Stimulated activated CD4-positive, alpha-beta T cell treated with anti-CD3 and anti-CD28 coated beads, TNF-alpha, amount 100 ng/mL, for 24 hours (primary cell): ENCODE measurements at places on chromosomes 7 and 10.

DNA sequence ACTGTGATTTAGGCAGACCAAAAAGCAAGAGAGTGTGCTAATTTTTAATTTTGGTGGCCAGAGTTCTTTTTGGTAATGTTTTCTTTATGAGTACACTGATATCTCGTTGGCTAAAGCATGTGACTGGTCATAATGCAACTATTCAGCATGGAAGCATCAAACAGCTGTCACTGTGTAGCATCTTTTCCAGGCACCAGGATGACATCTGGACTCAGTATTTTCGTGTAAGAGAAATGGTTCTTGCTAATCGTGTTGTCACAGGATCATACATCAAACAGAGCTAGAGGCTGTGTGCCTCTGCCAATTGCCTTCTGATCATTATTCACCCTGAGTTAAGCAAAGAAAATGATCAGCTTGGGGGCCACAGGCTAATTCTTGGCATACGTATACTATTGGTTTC lies 118.9 kb downstream of the SND1 start:
- DNase-seq: no peak

GRCh38 chr10:659688-660141 lies 29.8 kb downstream of the DIP2C start:
- no peak for DNase-seq

GRCh38 chr7:47183862-47184590 lies 397.9 kb downstream of the TNS3 start:
- no peak for DNase-seq

- DNase-seq: no peak
Observed at GRCh38 chr10:67079126-67079525, 153.3 kb downstream of the LRRTM3 start.

GRCh38 chr7:90111-91063 lies 102.0 kb upstream of the FAM20C start:
- DNase-seq: no peak

- no peak for DNase-seq
Observed at GRCh38 chr10:110303681-110304080, 1.0 kb downstream of the SMNDC1 start.

- DNase-seq: no peak
Observed at GRCh38 chr7:115191526-115191925, 269.6 kb downstream of the MDFIC start.

DNA sequence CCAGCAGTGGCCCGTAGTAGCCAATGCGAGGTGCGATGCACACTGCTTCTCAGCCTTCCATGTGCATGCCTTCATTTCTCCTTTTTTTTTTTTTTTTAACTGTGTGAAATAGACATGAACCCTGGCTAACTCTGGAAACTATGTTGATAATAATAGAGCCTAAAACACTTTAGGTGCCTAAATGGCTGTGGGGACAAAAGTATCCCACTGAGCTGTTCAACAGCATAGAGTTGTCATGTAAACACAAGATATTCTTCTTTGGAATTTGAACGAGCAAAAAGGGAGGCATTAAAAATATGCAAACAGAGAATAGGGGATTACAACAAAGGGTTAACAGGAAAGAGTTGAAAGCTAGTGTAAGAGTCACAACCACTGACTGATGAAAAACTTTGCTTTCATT lies 162.1 kb upstream of the NOBOX start:
- DNase-seq: no peak

- DNase-seq: no peak
Observed at GRCh38 chr10:14528450-14528849, 197.7 kb upstream of the FRMD4A start.

GRCh38 chr7:155612658-155613057 lies 31.8 kb upstream of the RBM33 start:
- no peak for DNase-seq

DNA sequence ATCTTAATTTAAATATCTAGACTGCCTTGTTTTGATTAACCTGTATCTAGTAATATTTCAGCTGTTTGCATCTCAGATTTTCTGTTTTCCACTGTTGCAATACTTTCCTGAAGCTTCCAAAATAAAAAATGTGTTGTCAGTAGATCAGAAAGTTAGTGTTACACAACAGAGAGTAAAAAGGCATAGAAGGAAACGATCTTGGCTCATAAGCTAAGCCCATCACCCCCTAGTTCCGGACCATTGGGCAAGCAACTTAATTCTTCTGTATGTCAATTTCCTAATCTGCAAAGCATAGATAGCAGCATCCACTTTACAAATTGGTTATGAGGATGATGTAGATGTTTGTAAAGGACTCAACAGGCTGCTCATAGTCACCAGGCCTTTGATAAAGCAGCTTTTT lies 4.4 kb downstream of the PON3 start:
- DNase-seq: no peak

- no peak for DNase-seq
Observed at GRCh38 chr7:136654406-136654805, 214.0 kb upstream of the CHRM2 start.

DNA sequence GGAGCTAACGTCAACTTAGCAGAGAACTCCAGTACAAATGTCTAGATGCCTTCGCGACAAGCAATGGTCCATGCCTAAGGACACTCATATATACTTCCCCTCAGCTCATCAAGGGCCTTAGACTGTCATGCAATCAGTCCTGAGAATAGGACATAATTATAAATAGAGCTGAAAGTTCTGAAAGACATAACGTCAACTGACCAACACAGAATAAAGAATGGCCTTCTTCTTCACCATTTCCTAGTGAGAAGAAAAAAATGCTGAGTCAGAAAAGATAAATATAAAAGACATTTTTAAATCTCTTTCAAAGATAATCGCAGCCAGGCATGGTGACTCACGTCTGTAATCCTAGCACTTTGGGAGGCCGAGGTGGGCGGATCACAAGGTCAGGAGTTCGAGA lies 83.2 kb downstream of the ARMH3 start:
- no peak for DNase-seq

GRCh38 chr10:22317771-22318565 lies 1.8 kb downstream of the COMMD3 start:
- DNase-seq: no peak

DNA sequence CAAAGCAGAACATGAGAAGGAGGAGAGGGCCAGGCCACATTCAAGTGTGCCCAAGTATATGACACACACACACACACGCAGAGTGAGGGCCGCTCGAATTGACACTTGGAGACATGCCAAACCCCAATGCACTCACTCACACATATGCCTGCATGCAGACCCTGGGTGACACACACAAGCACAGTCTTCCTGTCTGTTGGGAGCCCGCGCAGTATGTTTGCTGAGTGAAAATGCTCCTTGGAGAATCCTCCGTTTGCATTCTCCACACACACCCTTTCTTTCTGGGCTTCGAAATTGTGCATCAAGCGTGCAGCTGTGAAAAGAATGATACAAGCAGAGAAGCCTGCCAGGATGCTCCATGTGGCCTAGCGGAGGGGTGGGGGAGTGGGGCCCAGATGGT lies 120.9 kb downstream of the PLXNA4 start:
- no peak for DNase-seq

- DNase-seq: peak; percentile 52
Observed at GRCh38 chr7:105782391-105783042, 93.9 kb downstream of the ATXN7L1 start.

DNA sequence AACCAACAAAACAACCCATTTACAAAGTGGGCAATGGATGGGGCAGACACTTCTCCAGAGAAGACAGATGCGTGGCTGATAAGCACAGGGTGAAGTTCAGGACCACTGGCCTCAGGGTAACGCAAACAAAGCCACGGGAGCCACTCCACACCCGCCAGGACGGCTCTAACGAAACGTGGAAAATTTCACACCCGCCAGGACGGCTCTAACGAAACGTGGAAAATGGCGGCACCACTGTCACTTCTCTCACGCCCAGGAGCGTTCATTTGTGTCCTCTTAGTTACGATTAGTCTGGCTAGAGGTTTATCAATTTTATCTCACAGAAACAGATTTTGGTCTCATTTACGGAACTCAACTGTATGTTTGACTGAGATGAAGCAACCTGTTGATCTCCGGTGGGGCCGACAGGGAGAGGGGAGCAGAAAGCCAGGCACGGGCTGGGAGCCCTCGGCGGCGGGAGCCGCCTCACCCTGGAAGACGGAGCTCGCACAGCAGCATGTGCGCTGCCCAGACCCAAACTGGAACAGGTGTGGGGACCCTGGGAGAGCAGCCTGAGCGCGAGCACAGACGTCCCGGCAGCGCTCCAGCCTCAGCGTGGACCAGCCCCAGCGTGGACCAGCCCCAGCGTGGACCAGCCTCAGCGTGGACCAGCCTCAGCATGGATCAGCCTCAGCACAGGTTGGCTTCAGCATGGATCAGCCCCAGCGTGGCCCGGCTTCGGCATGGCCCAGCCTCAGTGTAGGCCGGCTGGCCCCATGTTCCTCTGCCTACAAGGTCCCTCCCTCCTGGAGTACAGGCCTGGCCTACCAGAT lies 243.5 kb downstream of the MAD1L1 start:
- no peak for DNase-seq

GRCh38 chr10:4671451-4672145 lies 154.4 kb upstream of the AKR1E2 start:
- DNase-seq: no peak

DNA sequence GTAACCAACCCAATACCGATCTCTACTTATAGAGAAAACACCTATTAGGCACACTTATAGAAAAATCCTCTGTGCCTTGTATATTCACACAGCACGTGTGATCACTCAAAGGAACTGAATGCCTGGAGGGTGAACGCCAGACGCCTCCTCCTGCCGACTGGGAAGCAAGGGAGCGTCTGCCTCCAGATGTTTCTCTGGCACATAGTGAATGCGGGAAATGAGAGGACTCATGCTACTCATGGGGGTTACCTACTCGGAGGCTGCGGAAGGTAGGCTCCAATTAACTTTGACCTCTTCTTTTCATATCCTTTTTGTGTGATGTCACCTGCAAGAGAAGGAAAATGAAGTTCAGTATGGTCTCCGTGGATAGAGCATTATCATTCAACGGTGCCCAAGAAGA lies 203.3 kb downstream of the DIP2C start:
- no peak for DNase-seq

DNA sequence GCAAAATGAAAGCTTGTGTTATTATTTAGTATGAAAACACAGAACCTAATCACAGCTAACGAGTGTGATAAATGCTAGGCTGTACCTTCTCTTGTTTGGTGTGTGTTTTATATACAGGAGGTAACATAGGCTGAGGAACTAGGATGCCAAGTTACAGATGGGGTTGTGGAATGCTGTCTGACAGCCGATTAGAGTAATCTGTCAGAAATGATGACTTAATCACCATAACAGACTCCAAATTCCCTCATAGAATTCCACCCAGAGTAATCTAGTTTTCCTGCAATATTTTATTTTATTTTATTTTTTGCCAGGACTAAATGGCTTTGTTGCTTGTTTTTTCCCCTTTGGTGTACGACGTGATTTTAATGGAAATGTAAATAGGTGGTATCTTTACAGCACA lies 221.2 kb downstream of the CELF2 start:
- DNase-seq: no peak

- DNase-seq: no peak
Observed at GRCh38 chr10:11209830-11210181, 192.1 kb downstream of the CELF2 start.

DNA sequence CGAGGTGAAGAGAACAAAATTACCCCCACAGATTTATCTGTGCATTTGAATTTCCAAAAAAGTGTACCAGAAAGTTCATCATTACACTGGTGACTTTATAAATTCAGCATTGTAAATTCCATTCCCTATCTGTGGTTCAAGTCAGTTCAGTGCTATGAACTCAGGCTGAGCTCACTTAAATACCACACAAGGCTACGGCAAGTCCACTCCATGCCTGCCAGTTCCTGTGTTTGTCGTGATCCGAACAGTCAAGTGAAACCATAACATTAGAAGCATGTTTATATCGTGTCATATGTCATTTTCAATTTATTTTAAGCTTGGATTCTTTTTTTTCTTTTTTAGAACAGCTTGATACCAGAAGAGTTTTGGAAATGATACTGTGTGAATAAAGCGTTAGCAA lies 14.8 kb downstream of the MBL2 start:
- no peak for DNase-seq

GRCh38 chr7:34564091-34564490 lies 93.9 kb upstream of the NPSR1 start:
- no peak for DNase-seq

- no peak for DNase-seq
Observed at GRCh38 chr7:42739638-42740037, 172.2 kb downstream of the C7orf25 start.

DNA sequence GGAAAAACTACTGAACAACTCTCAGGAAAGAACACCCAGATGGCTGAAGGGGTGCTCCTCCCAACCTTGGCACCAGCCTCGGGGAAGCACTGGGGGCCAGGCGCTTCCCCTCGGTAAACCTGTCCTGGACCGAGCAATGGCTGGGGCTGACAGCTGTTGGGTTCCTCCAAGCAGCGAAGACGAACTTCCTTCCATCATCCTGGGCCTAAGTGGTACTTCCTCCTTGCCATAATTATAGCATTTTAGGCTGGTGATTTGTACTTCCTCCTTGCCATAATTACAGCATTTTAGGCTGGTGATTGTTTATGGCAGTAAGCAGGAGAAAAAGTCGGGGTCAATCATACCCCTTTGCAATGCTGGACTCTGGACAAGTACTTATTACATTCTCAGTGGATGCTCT lies 69.3 kb downstream of the MYOF start:
- DNase-seq: no peak

GRCh38 chr7:5625938-5626337 lies 155.5 kb downstream of the RNF216 start:
- DNase-seq: no peak

GRCh38 chr7:30430777-30431176 lies 47.8 kb downstream of the NOD1 start:
- no peak for DNase-seq

GRCh38 chr7:70484255-70484654 lies 647.7 kb upstream of the GALNT17 start:
- DNase-seq: no peak

DNA sequence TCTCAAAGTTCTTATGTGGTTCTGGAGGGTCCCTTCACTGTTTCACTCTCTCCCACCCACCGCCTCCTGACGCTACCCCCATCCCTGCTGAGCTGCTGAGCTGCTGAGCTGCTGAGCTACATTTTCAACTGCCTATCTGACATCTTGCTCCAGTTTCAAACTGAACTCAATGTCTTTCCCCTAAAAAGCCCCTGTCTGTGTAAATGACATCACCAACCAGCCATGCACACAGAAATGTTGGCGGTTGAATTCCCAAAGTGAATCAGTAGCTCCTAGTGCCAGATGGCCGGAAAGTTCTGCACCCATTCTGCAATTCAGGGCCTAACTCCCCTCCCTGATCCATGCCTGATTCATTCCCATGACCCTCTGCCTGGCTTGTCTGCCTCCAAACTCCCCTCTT lies 71.2 kb downstream of the WNT2 start:
- DNase-seq: no peak

DNA sequence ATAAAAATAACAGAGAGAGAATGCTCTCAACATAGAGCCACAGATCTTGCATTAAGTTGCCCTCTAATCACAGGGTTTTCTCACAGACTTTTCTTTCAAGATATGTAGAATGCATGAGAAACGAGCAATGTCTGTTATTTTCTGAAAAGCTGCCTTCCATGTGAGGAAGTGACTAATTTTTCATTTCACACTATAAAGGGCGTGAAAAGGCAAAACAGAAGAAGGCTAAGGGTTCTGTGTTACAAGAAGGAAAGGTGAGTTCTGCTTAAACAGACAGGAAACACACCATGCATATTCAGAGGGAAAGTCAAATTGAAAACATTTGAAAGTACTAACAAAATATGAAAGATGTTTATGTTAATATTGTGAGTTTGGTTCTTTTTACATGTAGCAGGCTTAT lies 189.2 kb downstream of the SEMA3D start:
- DNase-seq: no peak
